ENCODE measurements at places on chromosomes 1 and 21.
A peak's percentile ranks its signal among the peaks of the same experiment; 100 is the strongest.

DNA sequence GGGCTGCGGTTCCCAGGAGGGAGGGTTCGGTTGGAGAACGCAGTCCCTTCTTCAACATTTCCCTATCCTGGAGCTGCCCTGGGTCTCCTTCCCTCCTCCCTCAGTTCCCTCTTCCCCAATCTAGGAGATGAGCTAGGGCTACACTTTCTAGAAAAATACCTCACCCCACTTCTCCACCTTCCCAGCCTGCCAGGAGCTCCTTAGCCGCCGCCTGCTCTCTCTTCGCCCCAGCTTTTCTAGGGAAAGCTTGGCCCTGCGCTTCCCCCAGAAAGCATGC, 488 bp upstream of the ADAMTS1 start:
- DNase-seq, result no peak

GRCh38 chr1:27589841-27590426, 14.0 kb downstream of the AHDC1 start:
- no peak for DNase-seq

GRCh38 chr1:39955547-39956539, 898 bp downstream of the MFSD2A start:
- peak; percentile 11 for DNase-seq

- DNase-seq, result no peak
Measured at GRCh38 chr1:91596474-91596873, 95.8 kb downstream of the CDC7 start.

DNA sequence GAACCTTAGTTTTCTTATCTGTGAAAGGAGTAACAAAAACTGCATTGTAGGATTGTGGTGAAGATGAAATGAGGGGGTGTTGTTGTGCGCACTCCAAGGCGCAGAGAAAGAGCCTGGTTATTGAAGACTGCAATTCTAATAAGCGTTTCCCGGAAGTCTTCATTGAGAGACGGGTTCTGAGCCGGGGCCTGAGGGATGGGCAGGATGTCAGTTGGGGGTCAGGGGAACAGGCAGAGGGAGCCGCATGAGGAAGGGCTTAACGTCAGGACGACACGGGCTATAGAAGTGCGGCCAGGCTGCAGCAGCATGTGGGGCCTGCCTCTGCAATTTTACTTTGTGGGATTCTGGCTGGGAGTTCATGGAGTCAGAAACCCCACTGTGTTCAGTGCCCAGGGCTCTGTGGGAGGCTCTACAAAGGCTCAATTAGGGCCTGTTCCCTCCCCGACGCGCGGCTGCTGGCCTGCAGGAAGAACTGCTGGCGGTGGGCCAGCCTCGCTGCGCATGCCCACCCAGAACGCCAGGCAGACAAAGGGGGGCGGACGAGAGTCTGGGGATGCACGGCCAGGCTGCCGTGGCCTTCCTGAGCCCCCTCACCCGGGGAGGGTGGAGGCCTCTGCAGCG, 20.7 kb downstream of the TRIM62 start:
- no peak for DNase-seq

DNA sequence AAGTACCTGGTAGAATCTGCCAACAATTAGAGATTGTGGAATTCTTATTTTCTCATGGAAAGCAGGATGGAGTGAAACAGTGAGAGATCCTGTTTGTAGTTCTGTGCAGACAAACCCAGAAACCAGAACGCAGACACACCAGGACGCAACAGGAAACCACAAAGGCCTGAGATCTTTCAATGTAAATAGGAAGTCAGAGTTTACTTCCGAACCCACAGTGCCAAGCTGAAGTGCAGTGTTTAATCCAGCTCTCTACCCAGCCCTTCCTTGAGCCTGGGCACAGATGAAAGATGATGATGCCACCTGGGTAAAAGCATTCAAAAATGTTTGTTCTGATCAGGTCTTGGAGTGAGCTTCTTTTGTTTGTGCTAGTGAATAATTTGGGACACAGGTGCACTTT, 244.2 kb upstream of the HOOK1 start:
- DNase-seq, result peak; percentile 14

DNA sequence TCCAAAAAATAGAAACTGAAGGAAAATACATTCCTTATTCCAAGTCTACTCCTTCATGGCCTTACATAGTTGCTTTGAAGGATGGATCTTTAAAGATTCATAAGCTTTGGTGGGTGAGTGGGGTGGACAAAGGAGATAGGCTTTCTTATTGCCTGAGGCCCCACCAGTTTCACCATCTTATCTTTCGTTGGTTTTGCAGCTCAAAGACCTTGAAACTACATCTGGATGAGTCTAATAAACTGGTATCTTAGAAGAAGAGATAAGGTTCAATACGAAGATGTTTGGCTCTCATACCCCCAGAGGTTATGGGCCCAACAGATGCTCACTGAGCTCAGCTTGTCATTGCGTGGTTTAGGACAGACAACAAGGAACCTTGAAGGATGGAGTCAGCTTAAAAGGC, 201.5 kb downstream of the HS2ST1 start:
- no peak for DNase-seq

DNA sequence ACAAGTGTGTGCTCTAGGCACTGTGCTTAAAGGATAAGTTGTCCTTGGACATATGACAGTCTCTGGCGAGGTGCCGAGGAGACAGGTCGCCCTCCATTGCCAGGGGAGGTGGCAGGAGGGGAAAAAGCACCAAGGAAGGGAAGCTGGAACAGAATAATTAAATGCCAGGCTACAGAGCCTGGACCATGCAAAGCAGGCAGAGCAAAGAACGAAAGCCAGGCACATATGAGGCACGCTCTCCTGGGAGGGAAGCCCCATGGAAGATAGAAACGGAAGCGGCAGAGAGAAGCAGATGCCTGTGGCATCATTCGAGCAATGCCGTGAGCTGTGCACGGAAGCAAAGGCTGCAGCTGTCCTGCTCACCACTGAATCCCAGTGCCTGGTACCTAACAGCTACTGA, 91.2 kb downstream of the JAK1 start:
- no peak for DNase-seq

- no peak for DNase-seq
Measured at GRCh38 chr1:40270152-40270834, 12.3 kb downstream of the ZMPSTE24 start.

DNA sequence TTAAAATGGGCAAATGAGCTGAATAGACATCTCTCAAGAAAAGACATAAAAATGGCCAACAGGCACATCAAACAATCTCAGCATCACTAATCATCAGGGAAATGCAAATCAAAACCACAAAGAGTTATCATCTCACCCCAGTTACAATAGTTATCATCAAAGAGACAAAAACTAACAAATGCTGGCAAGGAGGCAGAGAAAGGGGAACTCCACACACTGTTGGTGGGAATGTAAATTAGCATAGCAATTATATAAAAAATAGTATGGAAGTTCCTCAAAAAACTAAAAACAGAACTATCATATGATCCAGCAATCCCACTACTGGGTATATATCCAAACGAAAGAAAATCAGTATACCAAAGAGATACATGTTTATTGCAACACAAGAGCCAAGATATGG, 68.7 kb downstream of the DENND1B start:
- DNase-seq, result no peak

GRCh38 chr1:19662313-19662712, 2.4 kb upstream of the HTR6 start:
- DNase-seq, result no peak

DNA sequence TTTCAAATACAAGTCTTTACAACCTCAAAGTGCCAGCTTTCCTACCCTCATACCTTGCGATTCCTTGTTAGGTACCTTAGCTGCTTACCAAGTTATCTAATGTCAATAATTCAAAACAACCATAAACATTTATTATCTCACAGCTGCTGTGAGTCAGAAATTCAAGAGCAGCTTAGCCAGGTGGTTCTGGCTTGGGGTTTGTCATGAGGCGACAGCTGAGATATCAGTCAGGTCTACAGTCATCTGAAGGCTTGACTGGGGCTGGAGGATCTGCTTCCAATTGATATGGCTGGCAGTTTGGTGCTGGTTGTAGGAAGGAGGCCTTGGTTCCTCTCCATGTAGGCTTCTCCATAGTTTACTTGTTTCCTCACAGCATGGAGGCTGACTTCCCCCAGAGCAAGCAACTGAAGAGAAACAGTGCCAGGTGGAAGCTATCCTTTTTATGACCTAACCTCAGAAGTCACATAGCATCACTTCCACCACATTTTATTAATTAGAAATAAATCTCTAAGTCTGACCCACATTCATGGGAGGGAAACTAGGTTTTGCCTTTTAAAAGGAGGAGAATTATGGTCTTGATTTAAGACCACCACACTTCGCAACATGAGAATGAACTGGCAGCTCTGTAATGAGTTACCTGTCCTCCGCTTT, 103.3 kb upstream of the FGGY start:
- DNase-seq, result no peak

DNA sequence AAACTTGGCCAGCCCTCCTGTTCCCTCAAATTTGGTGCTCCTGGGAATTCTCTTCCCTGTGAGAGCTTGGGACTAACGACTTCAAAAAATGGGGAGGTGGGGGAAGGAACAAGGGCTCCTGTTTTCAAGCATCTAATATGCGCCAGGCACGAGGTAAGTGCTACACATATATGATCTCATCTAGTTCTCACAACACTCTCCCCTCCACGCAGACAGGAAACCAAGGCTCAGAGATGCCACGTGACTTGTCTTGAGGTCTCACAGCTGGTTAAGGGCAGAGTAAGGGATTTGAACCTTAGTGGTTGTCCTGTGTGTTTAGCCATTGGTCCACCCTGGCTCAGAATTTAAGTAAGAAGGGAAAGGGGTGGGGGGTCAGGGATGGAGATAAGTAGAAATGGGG, 125.9 kb downstream of the DMRTB1 start:
- DNase-seq, result no peak

- no peak for DNase-seq
Measured at GRCh38 chr1:109906839-109907180, 3.8 kb upstream of the CSF1 start.

DNA sequence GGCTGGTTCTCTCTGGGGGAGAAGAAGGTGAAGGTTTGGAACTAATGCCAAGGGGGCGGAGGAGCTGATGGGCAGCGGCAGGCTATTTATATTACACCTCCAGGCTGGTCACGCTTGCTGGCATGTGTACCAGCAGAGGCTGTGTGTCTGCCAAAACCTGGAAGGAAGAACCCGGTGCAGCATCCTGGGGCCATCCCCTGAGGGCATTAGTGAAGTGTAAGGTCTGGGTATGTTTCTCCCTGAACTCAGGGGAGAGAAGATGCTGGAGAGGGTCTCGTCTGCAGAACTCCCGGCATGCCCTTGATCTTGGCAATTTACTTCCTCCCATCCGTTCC, 5.3 kb downstream of the DISP3 start:
- no peak for DNase-seq

GRCh38 chr1:21855257-21856096, 43.4 kb downstream of the LDLRAD2 start:
- no peak for DNase-seq

GRCh38 chr1:54476530-54477109, 70.4 kb upstream of the SSBP3 start:
- no peak for DNase-seq

GRCh38 chr1:99146129-99146848, 118.0 kb upstream of the PLPPR4 start:
- no peak for DNase-seq

DNA sequence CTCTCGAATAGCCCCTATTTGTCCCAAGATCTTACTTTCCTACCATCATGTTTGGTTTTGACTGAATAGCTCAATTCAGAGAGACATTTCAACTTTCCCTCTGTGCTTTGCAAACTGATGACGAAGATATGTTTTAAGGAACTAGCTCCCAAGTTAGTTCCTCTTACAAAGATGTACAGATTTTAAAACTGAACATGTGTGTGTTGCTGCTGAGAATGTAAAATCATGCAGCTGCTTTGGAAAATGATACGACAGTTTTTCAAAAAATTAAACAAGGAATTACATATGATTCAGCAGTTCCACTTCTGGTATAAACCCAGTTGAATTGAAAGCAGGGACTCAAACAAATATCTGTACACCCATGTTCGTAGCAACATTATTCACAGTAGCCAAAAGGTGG, 33.6 kb downstream of the KIF26B start:
- peak; percentile 24 for DNase-seq

DNA sequence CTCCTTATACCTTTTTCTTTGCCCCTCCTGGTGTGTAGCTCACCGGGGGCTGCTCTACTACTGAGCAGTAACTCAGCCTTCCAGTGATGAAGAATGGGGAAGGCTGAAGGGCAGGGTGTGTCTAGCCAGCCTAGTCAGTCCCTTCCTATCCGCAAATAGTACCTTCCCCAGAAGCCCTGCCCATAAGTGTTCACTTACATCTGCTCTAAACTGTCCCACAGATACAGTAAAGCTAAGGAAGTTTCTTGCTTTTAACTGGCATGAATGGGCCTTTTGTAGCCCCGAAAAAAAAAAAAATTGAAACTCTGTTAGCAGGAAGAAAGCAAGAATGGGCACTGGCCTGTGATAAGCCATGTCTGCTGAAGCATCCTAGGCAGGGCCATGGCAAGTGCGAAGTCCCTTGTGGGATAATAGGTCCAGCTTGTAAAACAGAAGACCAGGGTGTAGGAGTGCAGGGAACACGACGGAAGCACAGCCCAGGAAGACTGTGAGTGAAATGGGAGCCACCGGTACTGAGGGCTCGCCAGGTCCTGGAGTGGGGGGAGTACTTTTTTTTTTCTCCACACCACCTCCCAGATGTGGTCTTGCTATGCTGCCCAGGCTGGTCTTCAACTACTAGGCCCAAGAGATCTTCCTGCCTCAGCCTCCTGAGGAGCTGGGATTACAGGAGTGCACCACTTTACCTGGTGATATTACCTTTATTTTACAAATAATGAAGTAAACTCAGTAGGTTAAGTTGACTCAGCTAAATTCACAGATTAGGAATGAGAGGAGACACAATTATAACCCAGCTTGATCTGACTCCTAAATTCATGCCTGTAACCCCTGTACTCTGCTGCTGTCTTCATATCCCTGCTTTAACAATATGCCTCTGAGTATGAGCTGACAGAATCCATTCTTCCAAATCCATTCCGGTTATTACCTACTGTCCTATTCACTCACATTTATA, 347.5 kb downstream of the SMYD3 start:
- no peak for DNase-seq

GRCh38 chr21:21406921-21407320, 408.7 kb downstream of the NCAM2 start:
- no peak for DNase-seq

GRCh38 chr1:41891199-41891896, 27.4 kb downstream of the HIVEP3 start:
- DNase-seq, result no peak

DNA sequence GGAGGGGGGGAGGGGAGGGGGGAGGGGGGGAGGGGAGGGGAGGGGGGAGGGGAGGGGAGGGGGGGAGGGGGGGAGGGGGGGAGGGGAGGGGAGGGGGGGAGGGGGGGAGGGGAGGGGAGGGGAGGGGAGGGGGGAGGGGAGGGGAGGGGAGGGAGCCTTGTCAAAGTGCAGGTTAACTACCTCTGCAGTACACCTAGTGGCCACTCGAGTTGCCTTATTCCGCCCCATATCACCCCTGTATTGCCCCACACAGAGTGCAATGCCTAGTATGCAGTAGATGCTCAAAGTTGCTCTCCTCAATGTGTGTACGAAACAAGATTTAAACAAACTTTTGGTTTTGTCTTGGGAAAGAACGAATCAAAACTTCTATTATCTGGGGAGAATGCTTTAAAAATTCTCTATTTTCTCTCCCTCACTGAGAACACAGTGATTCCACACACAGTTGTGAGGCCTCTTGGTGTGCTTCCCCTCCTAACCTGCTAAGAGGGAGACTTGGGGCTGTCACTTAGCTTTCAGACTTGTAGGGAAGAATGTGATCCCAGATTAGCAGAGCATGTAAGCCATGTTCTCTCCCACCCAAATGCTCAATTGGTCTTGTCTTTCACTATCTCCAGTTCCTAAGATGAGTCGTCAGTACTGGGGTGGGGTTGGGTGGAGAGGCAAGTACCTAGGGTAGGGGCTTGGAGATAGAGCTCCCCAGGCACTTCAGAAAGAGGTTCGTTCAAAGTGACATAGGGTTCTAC, 79.7 kb upstream of the MAP10 start:
- DNase-seq, result no peak

Data from GF-D8 (cell line).